ENCODE measurements at places on chromosomes 1 and 21.

- peak; percentile 50 for DNase-seq
Measured at GRCh38 chr1:51303751-51304251, 26.6 kb downstream of the TTC39A start.

DNA sequence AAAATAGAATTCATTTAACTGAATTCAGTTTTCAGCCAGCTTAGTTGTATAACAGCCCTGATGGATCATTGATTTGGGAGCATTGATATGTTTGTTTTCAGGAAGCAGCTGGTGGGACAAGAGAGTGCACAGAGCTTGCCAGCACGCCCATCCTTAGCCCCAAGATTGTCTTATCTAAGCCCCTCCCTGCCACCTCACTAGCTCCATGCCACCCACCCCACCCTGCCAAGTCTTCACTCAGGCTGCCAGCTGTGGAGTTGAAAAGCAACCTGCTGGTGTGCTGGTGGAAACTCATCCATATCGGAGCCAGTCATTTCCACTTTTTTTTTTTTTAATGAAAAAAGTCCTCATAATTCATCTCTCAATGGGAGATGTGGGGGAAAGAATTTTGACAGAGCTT lies 11.8 kb downstream of the KIRREL1 start:
- DNase-seq: no peak

- DNase-seq: no peak
Measured at GRCh38 chr1:119743308-119743707, 25.4 kb downstream of the HMGCS2 start.

DNA sequence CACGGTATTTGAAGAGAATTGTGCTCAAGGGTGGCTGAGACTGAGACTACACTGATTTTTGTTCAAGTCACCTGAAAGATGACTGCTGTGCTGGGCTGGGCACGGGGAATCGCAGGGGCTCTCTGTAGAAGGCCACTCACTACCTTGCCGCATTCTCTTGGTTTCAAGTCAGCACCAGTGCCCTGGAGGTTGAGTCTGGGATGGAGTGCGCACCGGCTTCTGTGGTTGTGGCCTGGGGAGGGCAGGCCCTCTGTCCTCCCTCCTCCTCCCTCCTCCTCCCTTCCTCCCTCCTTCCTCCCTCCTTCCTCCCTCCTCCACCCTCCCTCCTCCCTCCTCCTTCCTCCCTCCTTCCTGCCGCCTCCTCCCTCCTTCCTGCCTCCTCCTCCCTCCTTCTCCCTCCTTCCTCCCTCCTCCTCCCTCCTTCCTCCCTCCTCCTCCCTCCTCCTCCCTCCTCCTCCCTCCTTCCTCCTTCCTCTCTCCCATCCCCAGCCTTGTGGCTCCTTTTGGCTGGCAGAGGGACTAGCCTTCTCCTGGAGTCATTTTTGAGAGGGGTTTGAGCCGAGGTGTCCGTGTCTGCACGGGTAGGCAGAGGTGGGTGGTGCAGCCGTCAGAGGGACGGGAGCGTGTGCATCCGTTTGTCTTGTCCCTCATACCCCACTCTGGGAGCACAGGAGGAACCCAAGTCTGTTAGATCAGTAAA lies 9.5 kb downstream of the RER1 start:
- no peak for DNase-seq

GRCh38 chr1:2019172-2019543 lies at the start of gene GABRD:
TSS of gene GABRD (plus strand) at chr1:2019345. CDS start at chr1:2019424, 79 bp downstream.
- DNase-seq: no peak

DNA sequence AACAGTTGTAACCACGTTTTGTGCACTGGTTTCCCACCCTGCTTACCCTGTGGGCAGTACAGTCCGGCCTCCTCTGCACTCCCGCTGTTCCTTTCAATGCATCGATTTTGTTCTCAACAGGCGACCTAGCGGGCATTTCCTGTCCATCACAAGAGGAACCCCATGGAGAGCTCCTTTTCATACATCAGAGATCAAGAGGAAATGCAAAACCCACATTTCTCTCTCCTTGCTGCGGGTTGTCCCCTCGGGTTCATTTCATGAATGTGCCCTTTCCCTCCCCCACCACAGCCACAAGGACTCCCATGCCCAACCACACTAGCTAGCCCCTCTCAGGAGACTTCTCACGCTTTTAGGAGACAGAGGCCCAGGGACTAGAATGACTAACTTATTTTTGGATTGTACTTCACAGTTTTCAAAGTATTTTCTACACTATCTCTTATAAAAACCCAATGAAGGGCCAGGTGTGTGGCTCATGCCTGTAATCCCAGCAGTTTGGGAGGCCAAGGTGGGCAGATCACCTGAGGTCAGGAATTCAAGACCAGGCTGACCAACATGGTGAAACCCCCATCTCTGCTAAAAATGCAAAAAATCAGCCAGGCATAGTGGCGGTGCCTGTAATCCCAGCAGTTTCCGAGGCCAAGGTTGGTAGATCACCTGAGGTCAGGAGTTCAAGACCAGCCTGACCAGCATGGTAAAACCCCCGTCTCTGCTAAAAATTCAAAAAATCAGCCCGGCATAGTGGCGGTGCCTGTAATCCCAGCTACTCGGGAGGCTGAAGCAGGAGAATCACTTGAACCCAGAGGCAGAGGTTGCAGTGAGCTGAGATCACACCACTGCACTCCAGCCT lies 18.4 kb downstream of the ATP1A4 start:
- DNase-seq: peak; percentile 53

GRCh38 chr1:116433275-116434257 lies 60.5 kb downstream of the ATP1A1 start:
- DNase-seq: no peak

DNA sequence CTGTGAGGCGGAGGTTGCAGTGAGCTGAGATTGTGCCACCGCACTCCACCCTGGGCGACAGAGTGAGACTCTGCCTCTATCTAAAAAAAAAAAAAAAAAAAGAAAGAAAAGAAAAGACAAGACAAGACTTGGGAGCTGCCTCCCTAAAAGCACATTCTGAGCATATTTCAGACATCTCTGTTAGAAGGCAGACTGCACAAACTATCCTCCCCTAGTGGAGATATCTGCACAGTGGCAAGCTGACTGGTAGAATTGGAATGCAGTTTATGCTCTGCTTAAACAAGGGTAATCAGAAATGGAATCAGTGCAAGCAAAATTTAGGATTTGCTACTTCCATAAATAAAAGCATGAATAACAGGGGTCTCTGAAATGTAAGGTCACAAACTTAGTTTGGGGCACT lies 31.8 kb downstream of the GNG4 start:
- DNase-seq: no peak

DNA sequence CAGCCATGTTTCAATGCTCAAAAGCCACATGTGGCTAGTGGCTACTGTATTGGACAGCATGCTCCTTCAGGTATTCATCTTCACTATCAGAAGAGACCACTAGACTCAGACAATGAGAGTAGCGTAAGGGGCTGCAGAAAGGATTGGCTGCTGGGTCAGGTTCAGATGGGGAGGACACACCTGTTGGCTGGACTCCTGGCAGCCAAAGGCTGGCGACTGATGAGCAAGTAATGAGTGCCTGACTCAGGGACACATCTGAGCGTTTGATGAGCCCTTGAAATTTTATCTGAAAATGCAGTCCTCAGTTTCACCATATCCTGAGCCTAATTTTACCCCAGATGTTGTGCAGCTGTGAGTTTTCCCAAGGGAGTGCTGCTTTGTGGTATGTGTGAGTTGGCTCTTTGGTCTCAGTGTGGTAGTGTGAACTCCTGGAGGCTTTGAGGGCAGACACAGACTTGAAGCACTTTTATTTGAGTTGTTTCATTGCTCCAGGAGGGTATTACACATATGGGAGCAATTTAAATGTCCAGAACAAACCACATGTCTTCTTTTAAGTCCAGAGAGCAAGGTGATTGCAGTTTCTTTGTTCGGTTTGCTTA lies 9.6 kb downstream of the ST6GALNAC3 start:
- no peak for DNase-seq

GRCh38 chr1:11691302-11691914 lies at the start of gene DRAXIN:
TSS of gene DRAXIN (plus strand) at chr1:11691710. CDS start at chr1:11706259, 14,549 bp downstream.
- DNase-seq: no peak

DNA sequence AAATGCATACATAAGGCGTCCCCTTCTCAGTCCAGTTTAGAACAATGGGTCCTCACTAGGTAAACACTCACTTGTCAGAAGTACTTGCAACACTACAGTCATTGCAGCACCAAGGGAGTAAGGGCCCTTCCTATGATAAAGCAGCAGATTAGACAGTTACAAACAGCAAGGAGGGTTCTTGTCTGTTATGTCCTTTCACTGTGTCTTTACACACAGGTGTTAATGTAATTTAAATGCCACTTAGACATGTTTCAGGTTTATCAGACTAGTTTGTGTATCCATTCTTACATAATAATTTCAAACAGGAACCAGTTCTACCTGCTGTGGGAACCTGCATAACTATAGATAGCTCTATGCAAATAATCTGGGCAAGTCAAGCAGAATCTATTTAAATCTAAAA lies 105.6 kb upstream of the USH2A start:
- peak; percentile 50 for DNase-seq

- no peak for DNase-seq
Measured at GRCh38 chr1:90313778-90314177, 318.9 kb downstream of the ZNF326 start.

- peak; percentile 79 for DNase-seq
Measured at GRCh38 chr1:167936930-167937708, at the start of gene MPC2. TSS of gene MPC2 (minus strand) at chr1:167937072. CDS start at chr1:167935841, 1,231 bp downstream.

DNA sequence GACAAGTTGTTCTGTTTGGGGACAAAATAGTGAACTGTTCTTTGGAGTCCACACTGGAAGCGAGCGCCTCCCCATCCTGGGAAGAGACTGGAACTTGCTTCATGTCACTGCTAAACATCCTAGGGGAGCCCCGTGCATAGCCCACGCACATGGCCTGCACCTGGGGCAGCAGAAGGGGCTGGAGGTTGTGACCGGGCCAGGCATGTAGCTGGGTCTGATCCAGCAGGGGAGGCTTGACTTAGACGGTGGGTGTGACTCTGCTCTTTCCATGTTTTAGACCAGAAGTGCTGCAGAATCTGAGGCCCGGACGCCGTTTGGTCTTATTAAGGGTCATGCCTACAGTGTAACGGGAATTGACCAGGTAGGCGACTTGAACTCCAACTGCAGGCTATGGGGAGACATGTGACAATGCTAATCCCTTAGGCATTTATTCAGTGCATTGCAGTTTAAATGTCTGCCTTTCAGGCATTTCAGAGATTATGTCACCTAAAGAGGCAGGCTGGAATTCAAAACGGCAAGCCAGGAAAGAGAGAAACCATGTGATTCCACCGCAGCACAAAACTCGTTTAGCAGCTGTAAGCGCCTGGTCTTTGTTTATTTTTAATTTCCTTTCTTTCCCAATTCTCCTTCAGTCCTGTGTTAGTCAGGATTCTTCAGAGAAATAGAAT lies 21.8 kb downstream of the CAPN9 start:
- DNase-seq: no peak

- DNase-seq: peak; percentile 74
Measured at GRCh38 chr1:234962340-234962989, 166.2 kb downstream of the TOMM20 start.

DNA sequence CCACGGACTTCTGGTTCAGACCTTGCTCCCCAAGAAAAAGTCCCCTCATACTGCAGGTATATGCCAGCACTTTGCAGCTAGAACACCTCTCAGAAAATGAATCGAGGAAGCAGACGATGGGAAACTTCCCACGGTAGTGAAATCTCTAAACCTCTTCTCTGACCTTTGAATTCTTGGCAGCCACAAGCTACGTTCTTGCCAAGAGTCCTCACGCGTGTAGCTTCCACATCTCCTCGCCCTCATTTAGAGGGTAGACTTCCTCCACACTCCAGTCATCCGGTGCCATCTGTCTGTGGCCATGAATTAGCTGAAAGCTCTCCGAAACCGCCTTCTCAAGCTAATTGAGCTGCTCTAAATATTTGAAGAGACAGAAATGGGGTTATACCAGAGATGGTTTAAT lies 127.8 kb downstream of the RGS7 start:
- no peak for DNase-seq

DNA sequence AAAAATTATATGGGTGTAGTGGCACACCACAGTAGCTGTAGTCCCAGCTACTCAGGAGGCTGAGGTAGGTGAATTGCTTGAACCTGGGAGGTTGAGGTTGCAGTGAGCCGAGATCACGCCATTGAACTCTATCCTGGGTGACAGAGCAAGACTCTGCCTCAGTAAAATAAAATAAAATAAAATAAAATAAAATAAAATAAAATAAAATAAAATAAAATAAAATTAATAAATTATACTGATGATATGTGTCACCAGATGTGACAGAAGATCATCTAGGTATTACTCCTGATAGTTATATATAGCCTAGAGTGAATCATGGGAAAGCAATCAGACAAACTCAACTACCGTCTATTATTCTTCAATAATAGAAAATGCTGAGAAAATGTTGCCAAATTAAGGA lies 972.5 kb downstream of the MRPL39 start:
- DNase-seq: no peak
